Neural crest cell (in vitro differentiated cells): ENCODE measurements at places on chromosomes 4 and X.

DNA sequence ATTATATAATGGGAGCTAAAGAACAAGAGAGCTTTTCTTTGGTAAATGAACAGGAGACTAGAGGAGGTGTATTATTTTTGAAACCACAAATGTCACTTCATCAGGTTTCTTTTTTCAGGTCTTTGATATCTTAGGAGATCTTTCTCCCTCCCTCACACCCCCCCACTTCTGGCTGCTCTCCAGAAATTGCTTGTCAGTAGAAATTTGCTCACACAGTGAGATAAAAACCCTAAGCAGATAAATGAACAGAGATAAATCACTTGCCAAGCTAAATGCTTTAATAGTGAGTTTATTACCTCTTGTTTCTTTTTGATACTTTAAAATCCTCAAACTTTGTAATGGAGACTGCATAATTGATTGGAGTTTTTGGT is 421.2 kb upstream of the TENM3 start:
- no peak overlapping the region for H3K27ac ChIP-seq
- peaks cover 36% of the 10 kb centered on the region for H3K4me1 ChIP-seq
- no peak for DNase-seq

DNA sequence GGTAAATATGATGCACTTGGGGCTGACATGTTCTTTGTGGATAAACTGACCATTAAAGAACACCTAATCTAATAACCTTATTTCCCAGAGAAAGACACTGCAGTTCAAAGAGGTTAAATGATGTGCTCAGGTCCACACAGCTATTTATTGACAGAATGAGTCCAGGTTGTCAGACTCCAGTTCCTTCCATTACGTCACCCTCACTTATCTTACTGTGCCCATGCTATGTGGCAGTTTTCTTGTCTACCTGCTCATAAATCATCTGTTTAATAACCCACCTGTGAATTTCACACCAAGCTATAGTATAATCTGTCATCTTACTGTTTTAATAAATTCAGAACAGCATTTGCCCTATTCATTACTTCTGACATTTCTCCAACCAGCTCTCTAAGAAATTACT is 36.7 kb downstream of the QRFPR start:
- DNase-seq: no peak
- no peaks in the 10 kb centered on the region for H3K36me3 ChIP-seq
- no peak overlapping the region for H3K4me3 ChIP-seq
- no peaks in the 10 kb centered on the region for H3K27me3 ChIP-seq
- H3K4me1 ChIP-seq: no peaks in the 10 kb centered on the region

- no peaks in the 10 kb centered on the region for H3K27me3 ChIP-seq
- H3K4me1 ChIP-seq: no peaks in the 10 kb centered on the region
- no peak for DNase-seq
- H3K36me3 ChIP-seq: no peaks in the 10 kb centered on the region
- no peak overlapping the region for H3K4me3 ChIP-seq
- no peak overlapping the region for H3K27ac ChIP-seq
Measured at GRCh38 chr4:160709546-160709945, 1454.3 kb downstream of the FSTL5 start.

- H3K27ac ChIP-seq: peak overlapping the region; percentile 86
- H3K4me3 ChIP-seq: no peak overlapping the region
- no peaks in the 10 kb centered on the region for H3K36me3 ChIP-seq
- peaks cover 4% of the 10 kb centered on the region for H3K4me1 ChIP-seq
- no peak for DNase-seq
Measured at GRCh38 chrX:48648336-48648751, 35.3 kb upstream of the WAS start.

- DNase-seq: no peak
- peaks cover 5% of the 10 kb centered on the region for H3K4me1 ChIP-seq
Measured at GRCh38 chrX:7102119-7102518, 45.4 kb upstream of the STS start.

- DNase-seq: no peak
- H3K27me3 ChIP-seq: no peaks in the 10 kb centered on the region
- H3K4me1 ChIP-seq: peaks cover 47% of the 10 kb centered on the region
- no peak overlapping the region for H3K27ac ChIP-seq
- H3K36me3 ChIP-seq: no peaks in the 10 kb centered on the region
- no peak overlapping the region for H3K4me3 ChIP-seq
Measured at GRCh38 chr4:20354120-20354519, 102.4 kb downstream of the SLIT2 start.

DNA sequence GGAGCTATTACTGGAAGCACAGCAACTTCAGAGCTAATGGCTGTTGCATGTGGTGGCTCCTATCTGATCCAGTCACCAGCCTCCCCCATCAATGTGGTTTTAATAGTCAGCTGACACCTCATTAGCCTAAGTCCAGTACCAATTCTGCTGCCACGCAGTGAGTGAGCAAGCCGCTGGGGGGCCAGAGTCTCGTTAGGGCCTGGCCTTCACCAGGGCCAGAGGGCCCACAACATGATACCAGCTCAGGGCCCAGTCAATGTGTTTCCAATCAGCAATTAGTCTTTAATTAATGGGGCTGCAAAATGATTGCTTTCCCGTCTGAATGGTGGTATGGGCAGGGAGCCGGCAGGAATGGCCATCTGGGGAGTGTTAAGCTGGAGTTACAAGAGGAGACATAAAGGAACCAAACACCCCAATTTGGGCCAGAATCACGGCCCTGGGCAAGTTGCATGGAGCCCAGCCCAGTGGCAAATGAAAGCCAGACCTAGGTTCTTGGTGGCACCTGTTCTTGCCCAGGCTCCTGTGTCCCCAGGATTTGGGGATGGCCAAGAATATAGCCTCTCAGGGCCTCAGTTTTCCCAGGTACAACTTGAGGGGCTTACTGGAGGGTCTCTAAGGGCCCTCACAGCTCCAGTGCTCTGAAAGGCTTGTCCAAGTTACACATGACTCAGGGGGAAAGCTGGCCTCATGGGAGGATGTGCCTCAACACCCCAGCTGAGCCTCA is 119.2 kb downstream of the EFNB1 start:
- peaks cover 2% of the 10 kb centered on the region for H3K36me3 ChIP-seq
- H3K27ac ChIP-seq: no peak overlapping the region
- no peaks in the 10 kb centered on the region for H3K27me3 ChIP-seq
- H3K4me1 ChIP-seq: no peaks in the 10 kb centered on the region

- H3K4me3 ChIP-seq: no peak overlapping the region
- no peaks in the 10 kb centered on the region for H3K36me3 ChIP-seq
- H3K27ac ChIP-seq: no peak overlapping the region
- DNase-seq: peak; percentile 68
Measured at GRCh38 chr4:179867300-179867878, 2375.8 kb upstream of the TENM3 start.

DNA sequence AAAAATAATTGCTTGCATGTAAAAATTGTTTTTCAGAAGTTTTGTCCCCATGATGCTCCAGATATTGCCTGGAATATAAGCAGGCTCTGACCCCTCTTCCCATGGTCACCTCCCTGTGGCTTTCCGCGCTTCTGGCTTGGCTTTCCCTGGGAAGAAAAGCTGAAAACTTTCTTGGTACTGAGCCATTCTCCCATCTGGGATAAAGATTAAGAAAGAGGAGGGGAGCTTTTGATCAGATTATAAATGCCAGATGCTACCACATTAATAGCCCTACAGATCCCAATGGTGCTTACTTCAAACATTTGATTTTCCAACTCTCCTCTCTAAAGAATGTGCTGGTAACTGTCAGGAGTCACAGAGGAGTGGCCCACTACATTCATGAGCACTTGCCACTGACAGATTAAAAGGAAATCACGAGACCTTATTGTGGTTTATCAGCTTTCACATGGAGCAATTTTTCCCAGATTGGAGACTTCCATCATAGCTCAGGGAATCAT is 54.4 kb upstream of the GAB1 start:
- H3K27me3 ChIP-seq: no peaks in the 10 kb centered on the region
- no peaks in the 10 kb centered on the region for H3K36me3 ChIP-seq
- DNase-seq: no peak
- H3K4me3 ChIP-seq: no peak overlapping the region

DNA sequence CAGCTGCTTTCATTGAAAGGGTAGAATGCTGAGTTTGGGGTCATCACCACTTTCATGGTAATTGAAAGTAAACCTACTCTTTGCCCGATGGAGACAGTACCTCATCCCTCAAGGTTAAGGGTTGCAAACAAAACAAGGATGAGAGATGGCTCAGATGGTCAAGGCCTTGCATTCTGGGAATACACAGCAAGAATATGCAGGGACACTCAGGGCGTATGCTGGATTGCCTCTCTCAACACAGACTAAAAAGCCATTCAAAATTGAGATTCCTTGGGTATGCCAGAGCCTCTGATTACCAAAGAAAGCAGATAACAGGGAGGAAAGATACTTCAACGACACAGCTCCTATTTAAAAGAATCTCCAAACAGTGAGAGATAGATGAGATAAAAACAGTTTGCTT is 310.4 kb downstream of the ARAP2 start:
- H3K4me1 ChIP-seq: peaks cover 7% of the 10 kb centered on the region
- H3K4me3 ChIP-seq: no peak overlapping the region
- H3K27me3 ChIP-seq: no peaks in the 10 kb centered on the region
- no peak for DNase-seq
- no peak overlapping the region for H3K27ac ChIP-seq

- no peaks in the 10 kb centered on the region for H3K36me3 ChIP-seq
- no peaks in the 10 kb centered on the region for H3K27me3 ChIP-seq
- no peak overlapping the region for H3K4me3 ChIP-seq
- no peaks in the 10 kb centered on the region for H3K4me1 ChIP-seq
- no peak overlapping the region for H3K27ac ChIP-seq
Measured at GRCh38 chr4:170529748-170530722, 440.3 kb upstream of the AADAT start.

DNA sequence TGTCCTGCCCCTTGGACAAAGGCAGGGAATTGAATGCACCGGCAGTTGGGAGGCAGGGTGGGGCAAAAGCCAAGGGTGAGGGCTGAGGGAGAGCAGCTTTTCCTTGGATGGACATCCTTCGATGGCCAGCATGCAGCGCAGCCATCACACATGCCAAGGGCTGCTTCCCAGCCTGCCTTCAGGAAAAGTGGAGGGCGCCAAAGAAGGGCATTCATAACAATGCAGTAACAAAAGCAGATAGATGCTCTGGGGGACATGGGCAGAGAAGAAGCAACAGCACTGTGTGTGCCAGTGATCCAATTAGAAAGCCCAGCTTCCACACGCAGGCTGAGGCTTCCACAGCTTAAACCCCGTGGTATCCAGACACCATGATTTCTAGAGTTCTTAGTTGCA is 71.5 kb downstream of the TSPAN5 start:
- peak overlapping the region; percentile 62 for H3K27ac ChIP-seq
- H3K27me3 ChIP-seq: no peaks in the 10 kb centered on the region
- peaks cover 40% of the 10 kb centered on the region for H3K4me1 ChIP-seq
- no peaks in the 10 kb centered on the region for H3K36me3 ChIP-seq
- DNase-seq: no peak

DNA sequence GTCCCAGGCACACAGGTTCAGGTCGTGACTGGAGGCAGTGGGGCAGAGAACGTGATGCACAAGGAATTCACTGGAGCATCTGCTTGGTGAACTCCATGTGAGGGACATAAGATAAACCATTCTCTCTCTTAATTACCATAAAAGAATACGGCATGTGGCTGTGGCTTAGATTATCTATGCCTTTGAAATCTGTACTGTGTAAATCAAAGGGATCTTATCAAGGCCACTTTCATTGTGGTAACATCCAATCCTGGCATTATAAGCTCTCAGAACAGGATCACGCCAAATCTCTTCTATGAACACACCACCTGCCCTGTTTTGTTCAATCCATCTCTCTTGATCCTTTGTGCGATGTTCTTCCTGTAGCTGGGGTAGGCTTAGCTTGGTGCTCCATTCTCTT is 192.3 kb downstream of the SPATA18 start:
- no peak overlapping the region for H3K4me3 ChIP-seq
- H3K4me1 ChIP-seq: peaks cover 4% of the 10 kb centered on the region
- no peak for DNase-seq
